SJCRH30 (cell line): ENCODE measurements at places on chromosomes 5 and 9. TPM values are rescaled to one million over a fixed set of nuclear protein-coding genes. Genes with fewer than 3 reads are reported as not detected.

Gene DAPK1
- total RNA-seq: 62.0 and 73.5 TPM in 2 replicates

- H3K36me3 ChIP-seq: peaks cover 12% of the 10 kb centered on the region; the same call in 1 of the 2 replicates
- H3K4me3 ChIP-seq: no peak overlapping the region
- H3K27me3 ChIP-seq: no peaks in the 10 kb centered on the region
- DNase-seq: no peak
Observed at GRCh38 chr5:142305211-142305610, 19.6 kb downstream of the SPRY4 start.

- H3K36me3 ChIP-seq: no peaks in the 10 kb centered on the region
- H3K4me3 ChIP-seq: no peak overlapping the region
- DNase-seq: no peak
- H3K27me3 ChIP-seq: no peaks in the 10 kb centered on the region
Observed at GRCh38 chr5:131068893-131069643, 96.0 kb downstream of the HINT1 start.

DNA sequence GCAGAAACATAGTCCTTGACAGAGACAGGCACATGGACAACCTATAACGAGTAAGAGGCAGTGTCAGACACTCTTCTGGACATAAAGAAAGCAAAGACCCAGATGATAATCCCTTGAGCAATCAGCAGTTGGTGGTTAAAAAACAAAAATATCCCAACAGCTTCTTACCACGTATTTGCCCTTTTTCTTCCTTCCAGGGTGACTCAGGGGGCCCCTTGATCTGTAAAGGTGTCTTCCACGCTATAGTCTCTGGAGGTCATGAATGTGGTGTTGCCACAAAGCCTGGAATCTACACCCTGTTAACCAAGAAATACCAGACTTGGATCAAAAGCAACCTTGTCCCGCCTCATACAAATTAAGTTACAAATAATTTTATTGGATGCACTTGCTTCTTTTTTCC, 9.5 kb downstream of the GZMK start:
- H3K36me3 ChIP-seq: no peaks in the 10 kb centered on the region
- H3K27ac ChIP-seq: no peak overlapping the region
- no peak overlapping the region for H3K4me3 ChIP-seq
- no peak for DNase-seq

DNA sequence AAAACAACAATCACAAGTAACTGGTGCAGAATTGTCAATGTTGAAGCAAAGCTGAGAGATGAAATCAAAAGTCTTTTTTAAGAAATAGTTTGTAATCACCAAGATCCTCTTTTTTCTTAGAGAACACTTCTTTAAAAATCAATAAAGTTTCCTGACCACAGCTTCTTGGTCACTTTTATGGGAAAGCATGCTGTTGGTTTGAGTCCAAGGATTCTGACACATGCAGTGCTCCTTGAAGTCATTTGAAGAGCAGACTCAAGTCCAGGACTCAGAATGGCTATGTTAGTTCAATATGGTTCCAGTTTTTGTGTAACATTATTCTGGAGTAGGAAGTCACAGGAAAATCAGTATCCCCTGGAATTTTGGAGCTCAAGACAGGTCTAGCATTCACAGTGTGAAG, 480.6 kb downstream of the NR2F1-AS1 start:
- no peak overlapping the region for H3K4me3 ChIP-seq
- H3K27me3 ChIP-seq: no peaks in the 10 kb centered on the region
- H3K36me3 ChIP-seq: no peaks in the 10 kb centered on the region
- no peak for DNase-seq

DNA sequence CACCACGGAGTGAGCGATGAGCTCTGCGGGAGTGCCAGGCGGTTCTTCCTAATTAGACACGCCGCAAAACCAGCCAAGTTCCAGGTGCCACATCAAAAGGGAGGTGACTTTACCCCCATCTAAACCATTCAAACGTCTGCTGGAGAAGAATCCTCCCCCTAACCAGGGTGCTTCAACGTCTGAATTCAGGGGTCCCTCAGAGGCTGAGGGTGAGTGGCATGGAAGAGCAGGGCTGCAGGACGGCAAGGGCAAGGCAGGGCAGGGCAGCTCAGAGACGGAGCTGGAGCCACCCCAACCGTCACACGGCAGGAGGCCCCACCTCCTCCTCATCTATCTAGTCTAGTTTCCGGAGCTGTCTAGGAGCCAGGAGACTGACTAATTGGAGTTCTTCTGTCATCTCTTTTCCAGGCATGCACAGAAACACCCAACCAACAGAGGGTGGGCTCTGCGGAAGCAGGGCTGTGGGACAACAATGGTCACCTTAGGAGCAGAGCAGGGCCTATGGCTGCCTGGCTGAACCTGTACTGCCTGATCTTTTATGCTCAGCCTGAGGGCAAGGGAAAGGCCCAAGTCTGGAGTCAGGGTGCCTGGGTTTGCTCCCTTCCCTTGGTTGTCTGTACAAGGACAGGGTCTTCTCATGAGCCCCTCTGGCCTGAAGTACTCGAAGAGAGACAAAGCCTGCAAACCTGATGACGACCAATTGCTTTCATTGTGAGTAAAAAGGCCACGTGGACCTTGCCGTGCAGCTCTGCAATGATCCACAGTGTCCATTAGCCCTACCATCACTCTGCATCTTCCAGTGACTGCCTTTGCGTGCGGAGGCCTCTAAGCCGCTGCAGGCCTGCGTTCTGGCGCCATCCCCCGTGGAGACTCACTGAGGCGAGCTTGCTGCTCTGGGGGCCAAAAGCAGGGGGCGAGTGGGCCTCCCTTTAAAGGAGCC, 81.0 kb upstream of the SLC25A51 start:
- H3K27ac ChIP-seq: no peak overlapping the region
- DNase-seq: no peak
- no peaks in the 10 kb centered on the region for H3K27me3 ChIP-seq
- no peak overlapping the region for H3K4me3 ChIP-seq
- no peaks in the 10 kb centered on the region for H3K36me3 ChIP-seq

DNA sequence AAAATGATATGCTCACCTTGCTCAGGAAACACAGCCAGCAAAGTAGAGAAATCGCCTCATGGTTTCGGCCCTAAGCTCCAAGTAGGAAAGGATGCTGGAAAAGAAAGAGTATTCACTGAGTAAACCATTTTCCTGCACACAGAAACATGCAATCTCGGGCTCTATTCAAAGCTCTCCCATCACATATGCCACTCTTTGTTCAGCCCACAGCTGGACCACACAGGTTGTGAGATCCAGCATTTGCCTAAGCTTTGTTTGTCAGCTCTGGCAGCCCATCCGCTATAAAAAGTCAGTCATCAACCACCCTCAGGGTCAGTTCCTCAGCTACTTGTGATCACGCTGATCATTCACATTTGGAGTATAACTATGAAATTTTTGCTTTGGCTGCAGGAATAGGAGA, 96.5 kb upstream of the SMARCA2 start:
- no peak overlapping the region for H3K27ac ChIP-seq
- no peaks in the 10 kb centered on the region for H3K36me3 ChIP-seq
- no peak overlapping the region; the same call in 1 of the 2 replicates for H3K4me3 ChIP-seq
- H3K4me1 ChIP-seq: peaks cover 3% of the 10 kb centered on the region; the same call in 1 of the 2 replicates
- no peaks in the 10 kb centered on the region for H3K27me3 ChIP-seq
